SK-N-SH (cell line): ENCODE measurements at places on chromosomes 3 and 15.

DNA sequence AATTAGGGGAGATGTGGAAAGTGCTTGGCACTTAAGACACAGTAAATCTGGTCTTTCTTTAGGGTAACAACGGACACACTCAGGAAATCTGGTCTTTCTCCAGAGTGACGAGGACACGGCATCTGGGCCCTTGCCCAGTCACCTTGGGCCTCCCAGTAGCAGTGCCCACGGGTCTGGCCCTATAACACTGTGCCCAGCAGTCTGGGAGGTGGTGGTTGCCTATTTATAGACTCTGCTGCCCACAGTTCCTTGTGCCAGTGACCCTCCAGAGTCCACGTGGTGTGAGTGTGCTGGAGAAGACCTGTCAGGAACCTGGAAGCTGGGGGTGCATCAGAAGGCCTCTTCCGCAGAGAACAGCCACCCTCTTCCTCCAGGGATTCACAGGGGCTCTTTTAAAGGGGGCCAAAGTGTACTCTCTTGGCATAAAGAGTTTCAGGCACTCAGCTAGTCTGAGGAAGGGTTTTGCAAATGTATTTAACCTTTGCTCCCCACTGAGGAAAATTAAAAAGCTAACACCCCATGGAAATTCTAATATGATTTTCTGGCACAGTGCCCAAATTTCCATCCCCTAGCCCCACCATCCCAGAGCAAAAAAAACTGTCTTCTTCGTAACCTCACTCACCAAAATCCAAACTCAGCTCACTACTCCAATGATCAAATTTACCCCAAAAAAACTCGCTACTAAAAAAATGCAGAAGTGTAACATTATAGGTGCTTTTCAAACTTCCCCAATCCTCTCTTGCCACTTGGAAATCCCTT is 15.4 kb downstream of the WNT5A start:
- no peak for DNase-seq

- no peak for DNase-seq
These were observed 297.6 kb downstream of the VPS13C start for GRCh38 chr15:61762676-61763075.

- DNase-seq: peak; percentile 46
These were observed 187.1 kb downstream of the PDE8A start for GRCh38 chr15:85168642-85169173.

DNA sequence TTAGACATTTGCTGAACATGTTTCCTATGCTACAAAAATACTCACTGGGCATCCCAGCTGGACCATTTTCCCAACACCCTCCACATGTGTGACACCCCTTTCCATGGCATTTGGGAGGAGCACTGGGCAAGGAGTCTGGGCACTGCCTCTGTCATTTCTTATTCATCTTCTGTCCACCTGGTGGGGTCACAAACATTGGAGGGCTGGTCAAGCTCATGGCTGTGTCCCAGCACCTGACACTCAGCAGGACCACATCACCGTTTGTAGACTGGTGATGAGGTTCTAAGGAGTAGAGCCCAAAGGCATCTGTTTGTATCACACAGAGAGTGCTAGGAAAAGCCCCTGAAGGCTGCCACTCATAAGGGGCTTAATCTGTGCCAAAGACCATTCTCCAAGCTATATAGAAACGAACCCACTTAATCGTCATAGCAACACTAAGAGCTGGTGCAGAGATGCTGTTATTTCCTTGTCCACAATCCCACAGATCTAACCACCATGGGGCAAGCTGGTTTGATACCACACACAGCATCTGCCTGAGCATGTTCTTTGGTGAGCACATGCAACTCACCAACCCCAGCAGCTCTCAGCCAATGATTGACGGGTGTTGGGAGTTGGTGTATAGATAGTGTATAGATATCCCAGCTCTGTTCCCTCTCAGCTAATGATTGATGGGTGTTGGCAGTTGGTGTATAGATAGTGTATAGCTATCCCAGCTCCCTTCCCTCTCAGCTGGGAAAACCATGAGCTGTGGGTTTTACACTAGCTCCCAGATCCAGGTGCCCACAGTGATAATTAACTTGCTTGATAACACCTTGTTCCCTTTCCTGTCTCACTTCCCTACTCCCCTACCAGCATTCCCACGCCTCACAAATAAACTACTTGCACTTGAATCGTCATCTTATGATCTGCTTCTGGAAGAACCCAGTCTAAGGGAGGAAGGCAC is 42.7 kb upstream of the ATP2B2 start:
- peak; percentile 42 for DNase-seq

- no peak for DNase-seq
These were observed 46.6 kb downstream of the ZFAND6 start for GRCh38 chr15:80106051-80106450.

DNA sequence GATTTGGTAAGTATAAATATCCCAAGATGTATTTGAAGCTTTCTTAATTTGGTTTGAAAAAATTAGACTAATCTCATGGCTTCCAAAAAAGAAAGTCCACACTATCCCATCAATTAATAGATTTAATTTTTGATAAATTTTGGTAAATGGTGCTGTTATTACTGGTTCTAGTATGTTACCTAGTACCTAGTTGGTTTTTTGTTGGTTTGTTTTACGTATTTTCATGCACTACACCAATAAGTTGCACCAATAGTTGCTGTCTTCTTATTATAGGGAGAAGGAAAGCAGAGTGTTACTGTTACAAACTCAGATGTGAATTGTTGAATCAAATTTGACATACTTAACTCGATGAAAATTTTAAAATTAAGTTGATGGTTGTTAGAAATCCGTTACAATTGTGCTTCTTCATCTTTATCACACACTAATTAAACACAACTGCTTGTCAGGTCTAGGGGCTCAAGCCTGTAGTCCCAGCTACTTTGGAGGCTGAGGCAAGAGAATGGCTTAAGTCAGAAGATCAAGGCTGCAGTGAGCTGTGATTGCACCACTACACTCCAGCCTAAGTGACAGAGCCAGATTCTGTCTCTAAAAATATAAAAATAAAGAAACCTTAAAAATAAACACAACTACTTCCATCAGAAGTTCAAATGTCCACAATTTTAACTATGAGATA is 23.1 kb upstream of the MBNL1 start:
- no peak for DNase-seq
